Stimulated activated CD4-positive, alpha-beta T cell treated with anti-CD3 and anti-CD28 coated beads, TNF-alpha, amount 100 ng/mL, for 48 hours (primary cell): ENCODE measurements at places on chromosomes 1 and 21.

DNA sequence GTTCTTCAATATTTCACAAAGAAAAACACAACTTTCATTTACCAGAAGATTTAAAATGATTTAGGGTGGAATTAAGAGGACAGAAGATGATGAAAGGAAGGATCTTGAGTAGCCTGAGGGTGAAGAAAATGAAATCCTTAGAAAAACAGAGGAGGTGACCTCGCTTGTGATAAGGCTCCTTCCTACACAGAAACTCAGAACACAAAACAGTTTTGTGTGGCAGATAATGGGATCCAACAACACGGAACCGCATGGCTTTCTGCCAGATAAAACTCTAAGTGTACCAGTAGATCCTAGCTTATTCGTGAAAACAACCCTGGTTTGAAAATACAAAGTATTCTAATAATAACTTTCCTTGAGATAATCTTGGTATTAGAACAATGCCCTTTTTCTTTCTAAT, 74.0 kb upstream of the EXO1 start:
- no peak for DNase-seq

DNA sequence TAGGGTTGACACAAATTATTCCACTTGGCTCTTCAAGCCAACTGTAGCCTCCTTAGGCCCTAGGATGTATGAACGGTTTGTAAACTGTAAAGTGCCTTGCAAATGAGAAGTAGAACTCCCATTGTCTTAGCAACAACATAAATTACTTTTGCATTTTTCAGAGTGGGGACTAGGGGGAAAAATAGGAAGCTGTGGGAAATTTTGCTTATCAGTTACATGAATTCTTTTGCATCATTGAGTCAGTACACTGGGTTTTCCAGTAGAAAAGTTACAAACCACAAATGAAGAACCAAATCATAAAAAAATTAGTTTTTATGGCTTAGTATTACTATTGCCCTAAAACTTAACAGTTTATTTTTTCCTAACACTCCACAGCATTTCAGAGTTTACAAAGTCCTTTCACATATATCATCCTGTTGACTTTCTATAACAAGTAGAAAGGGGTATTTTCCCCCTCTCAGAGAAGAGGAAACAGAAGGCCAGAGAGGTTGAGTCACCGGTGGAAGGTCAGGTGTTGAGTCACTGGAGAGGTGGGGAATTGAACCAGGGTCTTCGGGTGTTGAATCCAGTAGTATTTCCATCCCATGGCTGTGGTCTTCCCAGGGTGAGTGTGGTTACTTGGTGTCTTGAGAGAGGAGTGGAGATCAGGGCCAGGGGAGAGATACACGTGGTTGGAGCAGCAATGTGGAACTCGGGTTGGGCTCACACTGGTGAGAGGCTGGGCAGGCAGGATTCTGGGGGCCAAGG, 71.9 kb upstream of the USP24 start:
- no peak for DNase-seq

GRCh38 chr1:26358411-26359384, 4.8 kb upstream of the CRYBG2 start:
- DNase-seq, result peak; percentile 62

DNA sequence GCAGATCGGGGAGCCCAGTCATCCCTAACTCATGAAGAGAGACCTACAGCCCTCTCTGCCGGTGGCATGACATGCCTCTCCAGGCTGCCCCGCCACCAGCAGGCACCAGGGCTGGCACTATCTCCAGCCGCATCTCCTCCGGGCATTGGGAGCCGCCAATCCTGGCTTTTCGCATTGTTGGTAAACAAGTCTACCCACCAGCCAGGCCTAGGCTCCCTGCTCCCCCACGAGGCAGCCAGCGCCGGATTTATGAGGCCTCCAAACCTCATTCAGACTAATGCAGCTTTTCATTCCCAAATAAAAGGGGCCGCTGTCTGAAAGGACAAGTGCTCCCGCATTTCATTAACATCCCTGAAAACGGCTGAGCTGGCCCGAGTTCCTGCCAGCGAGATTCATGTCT, 3.4 kb upstream of the GRIK3 start:
- no peak for DNase-seq

DNA sequence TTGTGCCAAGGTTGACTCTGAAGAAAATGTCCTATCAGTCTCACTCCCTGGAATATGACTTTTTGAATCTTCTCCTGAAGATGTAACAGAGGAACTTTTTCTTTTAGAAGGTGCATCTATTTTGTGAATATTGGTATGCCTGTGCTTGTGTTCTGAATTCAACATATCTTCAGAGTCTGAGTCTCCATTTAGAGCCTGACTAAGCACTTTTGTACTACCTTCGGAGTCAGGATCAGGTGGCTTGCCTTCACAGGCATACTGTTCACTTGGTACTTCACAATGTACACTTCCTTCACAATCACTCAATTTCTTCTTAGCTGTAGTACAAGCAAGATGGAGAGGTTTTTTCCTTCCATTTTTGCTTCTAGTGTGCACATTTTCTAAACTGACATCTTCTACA, 13.6 kb upstream of the PSMG1 start:
- DNase-seq, result no peak

GRCh38 chr1:151966061-151966460, 27.6 kb downstream of the S100A10 start:
- DNase-seq, result no peak

DNA sequence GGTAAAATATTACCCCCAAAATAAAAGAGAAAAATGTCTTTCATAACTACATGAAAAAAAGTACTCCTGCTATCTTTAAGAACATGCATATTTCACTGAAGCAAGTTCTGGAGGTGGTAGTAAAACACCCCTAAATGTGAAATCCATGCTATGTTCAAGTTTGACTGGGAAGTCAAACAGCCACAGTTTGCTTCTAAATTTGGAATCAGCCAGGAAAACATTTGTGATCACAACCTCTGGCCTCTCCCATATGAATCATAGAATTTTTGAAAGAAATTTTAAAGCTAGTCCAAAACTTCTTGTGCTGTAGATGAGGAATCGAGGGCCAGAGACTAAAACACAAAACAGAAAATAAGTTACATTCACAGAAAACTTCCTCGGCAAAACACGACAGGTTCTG, 6.6 kb downstream of the SORT1 start:
- DNase-seq, result no peak

DNA sequence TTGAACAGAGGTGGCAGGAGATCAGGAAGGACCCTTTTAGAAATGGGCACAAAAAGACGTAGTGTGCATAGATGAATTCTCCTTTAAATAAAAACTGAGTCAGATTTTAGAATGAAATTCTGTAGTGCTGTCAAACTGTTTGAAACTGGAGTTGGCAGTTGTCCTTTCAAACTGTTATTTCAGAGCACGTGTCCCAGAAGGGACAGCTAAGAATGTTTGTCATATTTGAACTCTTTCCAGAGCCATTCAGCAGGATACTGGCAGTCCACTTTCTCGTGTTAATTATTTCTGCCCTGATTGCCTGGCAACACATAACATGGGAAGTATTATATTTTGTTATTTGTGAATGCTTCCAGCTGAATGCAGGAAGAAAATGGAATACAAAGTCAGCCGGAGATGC, 212.3 kb upstream of the DPYD start:
- DNase-seq, result no peak

DNA sequence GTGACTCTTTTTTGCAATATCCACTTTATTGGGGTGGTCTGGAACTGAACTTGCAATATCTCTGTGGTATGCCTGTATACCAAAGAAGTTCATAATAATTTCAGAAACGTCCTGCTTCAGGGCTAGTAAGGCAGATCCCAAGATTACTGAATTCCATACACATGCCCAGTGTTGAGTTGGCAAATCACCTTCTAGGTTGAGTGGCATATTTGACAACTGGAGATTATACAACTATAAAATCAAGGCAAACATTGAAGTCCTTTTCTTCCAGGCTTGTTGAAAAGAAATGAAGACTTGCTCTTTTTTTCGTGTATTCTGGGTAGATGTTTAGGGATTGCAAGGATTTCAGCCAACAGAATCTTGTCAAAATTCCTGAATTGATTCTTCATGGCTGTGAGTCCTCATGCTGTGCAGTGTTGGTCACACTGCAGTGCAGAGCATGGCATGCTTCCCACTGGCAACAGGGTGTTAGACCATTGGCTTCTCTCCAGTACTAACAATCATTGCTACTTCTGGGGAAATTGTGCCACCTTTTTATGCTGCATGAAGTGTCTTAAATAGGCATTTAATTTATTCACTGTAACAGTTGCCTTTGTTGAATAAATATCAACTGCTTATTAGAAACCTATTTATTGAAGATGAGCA, 367.1 kb upstream of the ADGRL4 start:
- DNase-seq, result no peak

DNA sequence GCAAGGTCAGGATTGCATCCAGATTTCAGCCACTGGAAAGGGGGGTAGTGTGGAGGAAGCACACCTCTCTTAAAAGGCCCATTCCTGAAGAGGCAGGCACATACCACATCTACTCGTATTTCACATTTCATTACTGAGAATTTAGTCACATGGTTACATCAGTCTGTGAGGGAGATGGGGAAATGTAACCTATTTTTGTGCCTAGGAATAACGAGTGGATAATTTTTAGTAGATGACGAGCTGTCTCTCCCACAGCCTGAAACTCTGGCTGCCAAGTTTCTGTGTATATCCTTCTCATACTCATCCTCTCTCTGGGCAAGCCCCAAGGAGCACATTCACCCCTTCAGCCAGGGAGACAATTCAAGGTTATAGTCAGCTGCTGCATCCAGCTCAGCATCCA, 10.3 kb upstream of the C21orf91 start:
- DNase-seq, result no peak

DNA sequence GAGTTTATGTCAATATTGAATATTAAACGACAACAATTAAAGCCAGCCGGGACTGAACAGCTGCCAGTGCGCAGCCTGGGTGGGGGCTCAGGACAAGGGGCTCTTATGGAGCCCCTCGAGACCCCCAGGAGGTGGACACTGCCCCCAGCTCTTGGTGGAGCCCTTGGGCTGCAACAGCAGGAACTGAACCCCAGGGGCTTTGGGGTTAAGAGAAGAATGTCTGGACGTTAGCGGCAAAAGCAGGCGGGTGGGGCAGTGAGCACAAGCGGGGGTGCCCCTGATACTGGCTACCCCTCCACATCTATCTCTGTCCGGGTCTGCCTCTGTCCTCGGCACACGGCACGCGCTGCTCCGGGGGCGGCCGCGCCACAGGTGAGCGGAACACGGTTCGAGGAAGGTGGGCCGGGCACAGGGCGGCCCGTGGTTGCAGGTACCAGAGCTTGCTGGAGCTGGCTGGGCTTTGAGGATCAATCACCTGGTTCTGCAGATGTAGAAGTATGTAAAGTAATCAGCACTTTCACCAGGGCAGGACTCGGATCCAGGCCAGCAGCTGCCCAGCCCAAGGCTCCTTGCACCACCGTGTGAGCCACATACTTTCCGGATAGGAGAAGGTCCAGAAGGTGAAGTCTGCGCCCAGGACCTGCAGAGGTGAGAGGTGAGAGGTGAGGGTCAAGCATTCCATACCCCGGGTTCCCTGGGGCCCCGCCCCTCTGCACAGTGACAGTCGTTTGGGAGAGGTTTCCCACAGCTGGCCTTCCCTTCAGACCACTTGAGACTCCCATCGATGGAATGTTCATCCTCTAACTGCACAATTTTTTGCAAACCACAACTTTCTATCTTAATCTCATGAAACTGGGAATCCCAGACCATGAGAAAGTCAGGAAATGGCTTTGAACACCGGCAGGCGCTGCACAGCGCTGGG, 12.4 kb upstream of the POFUT2 start:
- DNase-seq, result no peak

- DNase-seq, result no peak
Measured at GRCh38 chr1:11690397-11691301, 861 bp upstream of the DRAXIN start.

DNA sequence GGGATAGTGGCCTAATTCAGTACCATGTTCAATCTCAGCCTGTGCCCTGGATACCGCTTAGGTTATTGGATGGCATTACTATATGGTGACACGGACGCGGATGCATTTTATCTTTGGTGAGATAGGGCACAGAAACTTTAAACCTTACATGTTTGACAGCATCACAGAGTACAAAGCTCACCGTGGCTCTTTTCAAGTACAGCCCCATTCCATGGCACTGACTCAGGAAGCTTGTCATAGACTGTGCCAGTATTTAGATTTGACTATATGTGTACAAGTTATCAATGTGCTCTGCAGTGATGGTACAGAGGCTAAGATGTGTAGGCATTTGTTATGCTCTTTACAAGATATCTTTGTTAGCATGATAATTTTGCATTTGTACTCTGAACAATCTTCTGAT, 169.0 kb downstream of the RYR2 start:
- DNase-seq, result no peak

GRCh38 chr21:21898801-21899200, 900.6 kb downstream of the NCAM2 start:
- DNase-seq, result no peak

- peak; percentile 43 for DNase-seq
Measured at GRCh38 chr1:24364975-24365678, 46.0 kb downstream of the GRHL3 start.

DNA sequence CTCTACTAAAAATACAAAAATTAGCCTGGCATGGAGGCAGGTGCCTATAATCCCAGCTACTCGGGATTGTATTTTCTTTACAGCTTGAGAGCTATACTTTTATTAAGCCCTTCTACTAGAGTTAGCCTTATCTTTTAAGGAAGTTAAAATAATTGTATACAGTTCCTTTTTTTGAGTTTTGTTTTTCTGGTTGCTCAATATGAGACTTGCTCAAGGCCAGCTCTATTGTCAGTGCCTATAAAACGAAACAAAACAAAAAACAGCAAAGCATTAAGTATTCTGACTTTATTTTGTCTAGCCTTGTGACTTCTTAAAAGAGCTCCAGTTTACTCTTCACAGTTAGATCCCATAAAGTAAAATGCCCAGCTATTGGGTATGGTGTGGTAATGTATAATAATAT, 17.2 kb downstream of the PKN2 start:
- no peak for DNase-seq

DNA sequence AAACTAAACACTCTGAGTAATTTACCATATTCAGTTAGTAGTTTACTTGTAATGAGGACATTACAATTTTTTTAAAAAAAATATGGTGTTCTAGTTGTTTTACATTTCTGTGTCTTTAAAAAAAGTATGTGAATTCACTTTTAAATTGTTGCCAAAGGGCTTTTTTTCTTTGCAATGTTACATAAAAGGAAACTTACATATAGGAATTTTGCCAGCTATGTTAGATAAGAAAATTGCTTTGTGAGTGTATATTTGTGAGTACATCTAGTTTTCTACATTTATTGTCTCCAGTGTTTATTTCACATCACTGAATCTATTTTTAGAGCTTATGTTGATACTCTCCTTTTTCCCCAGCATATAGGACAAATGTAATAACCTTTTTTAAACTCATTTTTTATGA, 206.8 kb downstream of the GPR52 start:
- no peak for DNase-seq

GRCh38 chr1:246012341-246012740, 494.7 kb downstream of the SMYD3 start:
- no peak for DNase-seq

DNA sequence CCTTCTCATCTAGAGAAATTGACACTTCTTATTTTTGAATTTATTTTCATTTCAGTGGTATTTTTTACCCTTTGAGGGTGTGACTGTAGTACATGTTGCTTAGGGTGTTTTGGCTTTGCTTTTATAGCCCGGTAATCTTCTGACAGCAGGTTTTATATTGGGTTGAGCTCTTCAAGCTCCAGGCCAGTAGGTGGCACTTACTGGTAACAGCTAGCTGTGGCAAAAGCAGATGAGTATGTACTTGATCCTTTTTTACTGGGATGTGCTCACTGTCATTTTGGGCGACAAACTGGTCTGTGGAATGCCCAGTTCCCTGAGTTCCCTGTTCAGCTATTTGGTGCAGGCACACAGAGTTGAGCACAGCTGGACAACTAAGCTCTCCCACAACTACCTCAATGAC, 916.2 kb upstream of the B3GALT2 start:
- no peak for DNase-seq
